Naive thymus-derived CD4-positive, alpha-beta T cell (primary cell): ENCODE measurements at places on chromosomes 5 and 9. TPM values are rescaled to one million over a fixed set of nuclear protein-coding genes. Genes with fewer than 3 reads are reported as not detected.

Gene GNA14
- not detected for polyA plus RNA-seq

Gene GARIN3
- polyA plus RNA-seq = 0.07 TPM

Gene LCN9
- polyA plus RNA-seq = not detected

Gene OTP
- polyA plus RNA-seq = not detected

Gene PPP1R2B
- polyA plus RNA-seq = 0.26 TPM

Gene SH3GL2
- not detected for polyA plus RNA-seq

Gene ENG
- 6.4 TPM for polyA plus RNA-seq

Gene LRRC19
- not detected for polyA plus RNA-seq
